ENCODE measurements at places on chromosomes 2 and 18.

- no peak for DNase-seq
These were observed 26.2 kb downstream of the UNC50 start for GRCh38 chr2:98634406-98635092.

DNA sequence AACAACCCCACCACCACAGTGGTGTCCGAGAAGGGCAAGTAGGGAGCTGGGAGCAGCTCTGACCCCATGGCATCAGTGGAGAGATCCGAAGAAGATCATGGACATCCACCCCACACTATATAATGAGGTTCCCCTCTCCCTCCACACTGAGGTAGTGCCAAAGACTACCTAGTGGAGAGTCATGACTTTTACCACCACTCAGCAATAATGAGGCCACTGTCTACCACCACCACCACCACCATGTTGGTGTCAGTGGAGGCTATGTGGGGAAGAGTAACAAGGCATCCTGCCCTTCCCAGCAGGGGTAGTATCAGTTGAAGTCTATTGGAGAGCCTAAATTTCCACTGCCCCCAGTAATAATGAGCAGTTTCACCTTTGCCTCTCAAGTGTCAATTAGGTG, 321.7 kb upstream of the ZC3H15 start:
- no peak for DNase-seq

- no peak for DNase-seq
These were observed 25.8 kb downstream of the CAPN13 start for GRCh38 chr2:30781451-30781850.

DNA sequence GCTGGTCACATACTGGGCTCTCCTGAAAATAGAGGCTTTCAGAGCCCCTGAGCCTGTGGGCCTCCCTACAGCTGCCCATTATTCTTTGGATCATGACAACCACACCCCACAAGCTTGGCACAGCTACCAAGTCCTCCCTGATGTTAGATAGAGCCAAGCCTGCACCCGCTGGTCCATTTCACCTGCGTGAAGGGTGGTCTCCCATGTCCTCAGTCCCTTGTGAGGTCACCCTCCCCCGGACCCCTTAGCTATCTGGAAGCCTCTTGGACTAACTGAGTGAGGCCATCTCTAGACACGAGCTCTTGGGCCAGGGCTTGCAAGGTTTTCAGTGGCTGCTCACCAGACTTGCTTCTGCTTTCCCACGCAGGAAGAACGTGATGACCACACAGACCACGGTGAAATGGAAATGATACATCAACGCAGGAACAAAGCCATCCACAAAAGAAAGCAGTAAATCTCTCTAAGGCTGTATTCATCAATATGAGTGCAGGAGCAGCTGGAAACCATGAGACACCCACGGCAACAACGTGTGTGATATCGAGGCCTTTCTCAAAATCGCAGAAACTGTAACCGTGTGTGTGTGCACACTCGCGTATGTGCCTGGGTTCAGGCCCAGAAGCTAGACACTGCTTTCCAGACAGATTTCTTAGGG, 10.1 kb upstream of the MAL start:
- DNase-seq = no peak

DNA sequence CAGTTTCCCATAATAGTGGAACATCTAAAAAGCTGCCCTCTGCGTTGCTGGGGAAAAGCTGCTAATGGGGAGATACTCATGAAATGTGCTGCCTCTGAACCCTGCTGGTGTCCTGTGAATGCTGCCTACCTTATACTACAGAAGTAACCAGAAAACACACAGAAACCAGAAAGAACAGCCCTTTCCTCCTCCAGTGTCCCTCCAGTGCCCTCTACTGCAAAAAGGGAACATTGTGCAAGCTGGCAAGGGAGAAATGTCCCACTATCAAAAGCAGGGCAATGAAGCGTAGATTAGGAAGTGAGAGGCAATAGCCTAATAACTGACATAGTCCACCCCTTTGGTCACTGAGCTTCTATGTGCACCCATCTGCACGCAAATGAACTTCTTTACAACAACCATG, 162.7 kb upstream of the ETAA1 start:
- DNase-seq = no peak

- no peak for DNase-seq
These were observed 87.2 kb downstream of the EPAS1 start for GRCh38 chr2:46384457-46384815.

DNA sequence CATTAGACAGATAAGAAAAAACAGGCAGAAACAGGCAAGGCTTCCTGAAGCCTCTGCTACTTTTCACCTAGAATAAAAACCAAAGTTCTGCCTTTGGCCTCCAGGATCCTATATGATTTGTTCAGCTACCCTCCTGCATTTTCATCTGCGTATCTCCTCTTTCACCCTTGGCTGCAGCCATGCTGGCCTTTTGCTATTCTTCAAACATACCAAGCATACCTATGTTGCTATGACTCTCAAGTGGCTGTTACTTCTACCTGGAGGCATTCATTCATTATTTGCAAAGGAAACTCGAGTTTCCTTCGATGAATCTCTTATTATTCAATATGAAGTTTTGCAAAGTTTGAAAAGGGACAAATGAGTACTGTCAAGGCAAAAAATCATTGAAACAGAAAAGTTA, 106.4 kb upstream of the HNMT start:
- DNase-seq = no peak

GRCh38 chr2:238155051-238155760, 3.6 kb upstream of the ERFE start:
- DNase-seq = peak; percentile 37

GRCh38 chr2:141660232-141660631, 470.6 kb downstream of the LRP1B start:
- no peak for DNase-seq

DNA sequence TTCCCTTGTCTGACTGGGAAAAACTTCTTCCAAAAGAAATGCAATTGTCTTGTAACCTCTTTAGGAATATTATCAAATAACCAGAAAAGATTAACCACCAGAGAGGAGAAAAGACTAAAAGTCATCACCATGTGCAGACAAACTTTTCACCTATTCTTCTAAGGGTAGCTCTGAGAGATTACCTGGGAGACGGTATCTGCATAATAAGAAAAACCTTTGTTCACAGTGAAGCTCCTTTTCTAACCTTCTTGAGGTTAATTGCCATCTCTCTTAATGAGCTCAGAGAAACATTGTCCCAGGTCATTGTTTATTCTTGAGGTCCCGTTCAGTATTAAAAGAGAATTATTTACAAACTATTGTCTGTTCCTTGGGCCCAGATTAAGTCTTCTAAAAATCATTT, 1091.2 kb upstream of the LRRTM1 start:
- no peak for DNase-seq

GRCh38 chr2:174012347-174013314, 47.5 kb upstream of the SP3 start:
- DNase-seq = no peak

DNA sequence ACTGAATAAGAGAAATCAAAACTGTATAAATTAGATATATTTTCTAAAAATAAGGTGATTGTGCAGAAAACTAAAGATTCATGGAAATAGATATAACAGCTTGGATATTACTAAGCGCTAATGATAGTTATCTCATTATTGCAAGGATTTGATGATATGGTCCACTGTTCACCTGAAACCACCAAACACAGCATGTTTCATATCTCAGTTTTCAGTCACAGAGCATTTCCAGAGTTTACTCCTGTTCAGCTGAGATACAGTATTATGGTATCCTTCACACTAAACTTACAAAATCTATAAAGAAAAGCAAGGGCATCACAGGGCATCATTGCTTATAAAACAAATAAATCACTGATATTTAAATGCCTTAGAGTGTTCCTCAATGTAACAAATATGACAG, 591.6 kb downstream of the ERBB4 start:
- no peak for DNase-seq

GRCh38 chr18:76306685-76307292, 188.3 kb downstream of the ZNF516 start:
- DNase-seq = no peak

DNA sequence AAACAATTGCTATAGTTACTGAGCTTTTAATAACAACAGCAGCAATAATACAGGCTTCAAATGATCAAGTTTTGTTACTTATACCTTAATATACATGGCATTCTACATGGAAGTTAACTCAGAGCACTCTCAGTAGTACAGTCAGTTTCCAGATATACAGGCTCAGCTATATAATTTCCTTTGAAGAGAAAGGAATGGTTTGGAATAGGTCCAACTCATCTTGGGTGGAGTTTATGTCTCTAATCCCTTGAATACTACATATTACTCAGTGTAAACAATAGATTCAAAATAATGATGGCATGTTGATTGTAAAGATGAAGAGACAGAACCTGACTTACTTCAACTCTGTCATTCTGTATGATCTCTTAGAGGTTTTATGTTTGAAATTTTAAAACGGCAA, 174.9 kb downstream of the EPHA4 start:
- no peak for DNase-seq
